ENCODE measurements at places on chromosomes 3 and 15. TPM values are rescaled to one million over a fixed set of nuclear protein-coding genes. Genes with fewer than 3 reads are reported as not detected.
A peak's percentile ranks its signal among the peaks of the same experiment; 100 is the strongest.

DNA sequence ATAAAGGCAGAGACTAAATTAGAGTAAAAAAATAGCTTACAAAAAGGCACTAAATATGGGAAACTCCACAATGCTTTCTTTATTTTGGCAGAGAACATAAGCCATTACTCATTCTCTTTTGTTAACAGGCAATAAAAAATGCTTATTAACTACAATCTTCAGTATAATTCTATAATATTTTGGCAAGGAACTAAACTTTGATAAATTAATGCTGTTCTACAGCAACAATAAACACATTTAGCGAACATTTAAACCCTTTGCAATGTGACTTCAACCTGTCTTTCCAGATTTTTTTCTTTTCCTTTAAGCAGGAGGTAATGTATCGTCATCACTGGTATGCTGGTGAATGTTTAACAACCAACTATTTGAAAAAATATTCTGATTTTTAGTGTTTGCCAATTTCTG, 42.2 kb upstream of the POU1F1 start:
- DNase-seq: no peak
- no peak overlapping the region for H3K27ac ChIP-seq
- no peaks in the 10 kb centered on the region for H3K36me3 ChIP-seq
- no peaks in the 10 kb centered on the region for H3K4me1 ChIP-seq

DNA sequence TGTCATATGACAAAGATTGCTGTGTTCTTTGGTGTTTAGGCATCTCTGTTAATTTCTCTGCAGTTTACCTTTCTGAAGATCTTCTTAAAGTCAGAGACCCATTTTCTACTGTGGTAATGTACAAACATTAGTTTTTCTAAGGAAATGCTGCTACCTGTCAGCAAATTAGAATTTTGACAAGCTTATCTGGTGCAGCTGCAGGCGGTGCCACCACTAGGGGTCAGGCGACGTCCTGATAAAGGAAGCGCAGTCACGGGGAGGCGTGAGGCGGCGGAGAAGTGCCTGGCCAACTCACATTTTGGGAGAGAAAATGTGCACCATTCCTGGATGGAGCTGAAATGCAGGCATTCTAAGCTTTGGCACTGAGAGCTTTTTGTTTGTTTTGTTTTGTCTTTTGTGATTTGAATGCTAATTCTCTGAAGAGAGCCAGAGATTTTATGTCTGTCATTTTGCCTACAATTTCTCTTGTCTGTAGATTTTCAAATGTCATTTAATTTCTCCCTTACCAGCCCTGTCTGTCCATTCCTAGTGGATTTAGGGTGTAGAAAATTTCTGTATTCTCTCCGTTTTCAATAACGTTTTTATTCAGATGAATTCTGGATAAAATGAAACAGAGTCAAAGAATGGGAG, 24.9 kb upstream of the SIAH2 start:
- no peaks in the 10 kb centered on the region for H3K4me1 ChIP-seq
- H3K27me3 ChIP-seq: peaks cover 23% of the 10 kb centered on the region
- DNase-seq: peak; percentile 64
- H3K4me3 ChIP-seq: no peak overlapping the region
- H3K36me3 ChIP-seq: no peaks in the 10 kb centered on the region
- no peak overlapping the region for H3K27ac ChIP-seq

- H3K27me3 ChIP-seq: no peaks in the 10 kb centered on the region
- no peaks in the 10 kb centered on the region for H3K36me3 ChIP-seq
- peaks cover 9% of the 10 kb centered on the region for H3K4me1 ChIP-seq
- H3K4me3 ChIP-seq: no peak overlapping the region
These were observed 121.9 kb downstream of the TMEM266 start for GRCh38 chr15:76181705-76182107.

DNA sequence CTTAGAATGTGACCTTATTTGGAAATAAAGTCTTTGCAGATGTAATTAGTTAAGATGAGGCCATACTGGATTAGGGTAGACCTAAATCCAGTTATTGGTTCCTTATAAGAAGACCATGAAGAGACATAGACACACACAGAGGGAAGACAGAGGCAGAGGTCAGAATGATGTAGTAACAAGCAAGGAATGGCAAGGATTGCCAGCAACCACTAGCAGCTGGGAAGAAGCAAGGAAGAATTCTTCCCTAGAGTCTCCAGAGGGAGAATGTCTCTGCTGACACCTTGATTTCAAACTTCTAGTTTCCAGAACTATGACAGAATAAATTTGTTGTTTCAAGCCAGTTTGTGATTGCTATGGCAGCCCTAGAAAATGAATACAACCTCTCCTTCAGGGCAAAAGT, 116.7 kb downstream of the WDR76 start:
- no peaks in the 10 kb centered on the region for H3K27me3 ChIP-seq
- H3K4me1 ChIP-seq: peaks cover 2% of the 10 kb centered on the region
- H3K36me3 ChIP-seq: no peaks in the 10 kb centered on the region
- peak; percentile 77 for DNase-seq
- H3K4me3 ChIP-seq: no peak overlapping the region
- no peak overlapping the region for H3K27ac ChIP-seq

- peak overlapping the region; percentile 54 for H3K27ac ChIP-seq
- peaks cover 1% of the 10 kb centered on the region for H3K4me1 ChIP-seq
- no peak for DNase-seq
- H3K4me3 ChIP-seq: no peak overlapping the region
These were observed 64.8 kb downstream of the SPSB4 start for GRCh38 chr3:141115789-141116541.

- no peaks in the 10 kb centered on the region for H3K27me3 ChIP-seq
- H3K4me3 ChIP-seq: peak overlapping the region; percentile 63
- H3K36me3 ChIP-seq: no peaks in the 10 kb centered on the region
- H3K27ac ChIP-seq: peak overlapping the region; percentile 95
- peak; percentile 72 for DNase-seq
- H3K4me1 ChIP-seq: peaks cover 37% of the 10 kb centered on the region
These were observed 78.4 kb downstream of the IQSEC1 start for GRCh38 chr3:12994607-12995388.

DNA sequence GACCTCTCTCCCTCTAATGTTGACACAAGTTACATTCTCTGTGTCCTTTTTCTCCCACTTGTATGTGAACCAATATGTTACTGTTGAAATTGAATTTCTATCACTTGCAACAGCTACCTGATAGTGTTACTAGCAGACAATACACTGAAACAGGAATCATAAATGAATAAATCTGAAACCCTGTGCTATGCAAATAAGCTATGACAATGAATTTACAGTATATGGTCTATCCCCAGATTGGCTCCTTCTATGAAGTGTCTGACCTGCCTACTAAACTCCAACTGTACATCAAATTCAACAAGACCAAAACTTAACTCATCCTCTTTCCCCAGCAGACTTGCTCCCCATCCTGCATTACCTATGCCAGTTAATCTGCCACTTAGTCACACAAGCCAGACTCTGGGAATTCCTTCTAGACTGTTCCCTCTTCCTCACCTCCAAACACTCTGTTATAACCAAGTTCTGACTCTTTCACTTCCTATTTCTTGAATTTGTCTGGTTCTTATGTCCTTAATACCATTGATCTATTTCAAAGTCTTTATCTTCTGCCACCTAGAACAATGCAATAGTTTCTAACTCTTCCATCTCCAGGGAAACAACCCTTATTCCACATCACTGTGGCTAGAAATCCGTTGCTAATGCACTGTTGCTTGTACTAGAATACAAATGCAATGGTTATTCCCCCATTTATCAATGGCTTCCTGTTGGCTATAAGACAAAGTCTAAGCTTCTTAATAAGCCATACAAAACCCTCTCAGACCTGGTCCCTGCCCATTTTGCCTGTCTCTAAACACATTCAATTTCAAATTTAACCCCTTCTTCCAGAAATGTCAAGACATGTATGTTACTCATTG, 13.4 kb upstream of the ZNF639 start:
- no peaks in the 10 kb centered on the region for H3K36me3 ChIP-seq
- H3K4me3 ChIP-seq: no peak overlapping the region
- no peaks in the 10 kb centered on the region for H3K27me3 ChIP-seq
- no peak overlapping the region for H3K27ac ChIP-seq

DNA sequence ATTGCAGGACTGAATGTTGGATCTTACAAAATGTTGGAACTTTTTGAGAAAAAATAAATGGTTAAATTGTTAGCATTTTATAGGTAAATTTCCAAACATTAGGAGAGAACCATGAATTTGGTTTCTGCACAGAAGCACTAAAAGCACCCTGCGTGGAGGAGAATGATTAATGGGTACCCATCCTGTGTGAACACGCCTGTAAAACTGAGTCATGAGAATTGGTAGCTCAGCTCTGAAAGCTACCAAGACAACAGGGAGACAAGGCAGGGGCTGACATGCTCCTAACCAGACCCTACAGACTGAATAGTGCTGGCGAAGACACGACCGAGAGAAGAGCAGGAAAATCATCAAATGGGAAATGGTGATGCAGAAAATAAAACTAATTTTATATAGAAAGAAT, 32.4 kb upstream of the MTMR10 start:
- peak; percentile 56 for DNase-seq
- H3K27ac ChIP-seq: peak overlapping the region; percentile 61
- no peaks in the 10 kb centered on the region for H3K27me3 ChIP-seq
- no peaks in the 10 kb centered on the region for H3K36me3 ChIP-seq

GRCh38 chr3:134809427-134810051, 14.5 kb downstream of the EPHB1 start:
- no peaks in the 10 kb centered on the region for H3K36me3 ChIP-seq
- peaks cover 1% of the 10 kb centered on the region for H3K27me3 ChIP-seq
- H3K4me1 ChIP-seq: no peaks in the 10 kb centered on the region
- H3K4me3 ChIP-seq: no peak overlapping the region
- H3K27ac ChIP-seq: no peak overlapping the region

GRCh38 chr3:31235062-31235700, 297.5 kb upstream of the STT3B start:
- no peak for DNase-seq
- no peaks in the 10 kb centered on the region for H3K36me3 ChIP-seq
- H3K27me3 ChIP-seq: peaks cover 16% of the 10 kb centered on the region
- no peaks in the 10 kb centered on the region for H3K4me1 ChIP-seq

- H3K4me1 ChIP-seq: no peaks in the 10 kb centered on the region
- DNase-seq: peak; percentile 14
- H3K27me3 ChIP-seq: no peaks in the 10 kb centered on the region
- H3K27ac ChIP-seq: no peak overlapping the region
- peaks cover 14% of the 10 kb centered on the region for H3K36me3 ChIP-seq
- no peak overlapping the region for H3K4me3 ChIP-seq
These were observed 8.9 kb downstream of the ICE2 start for GRCh38 chr15:60469893-60470641.

- peak within 1 kb of the TSS; percentile 65 for H3K4me3 ChIP-seq
- H3K4me1 ChIP-seq: 0 out of 2 replicates have a peak, but pooled peaks cover 2% of the 10 kb centered on the region
- peaks cover 5% of the 10 kb centered on the region for H3K27me3 ChIP-seq
- DNase-seq: peak; percentile 73
- peak within 1 kb of the TSS; percentile 30 for H3K27ac ChIP-seq
- no peaks in the 10 kb centered on the region for H3K36me3 ChIP-seq
These were observed at the start of gene MME for GRCh38 chr3:155079746-155080487. Gene MME, plus strand, starts transcription at chr3:155080319. Its CDS starts 3,849 bp downstream, at chr3:155084168.

- peaks cover 30% of the 10 kb centered on the region for H3K36me3 ChIP-seq
- DNase-seq: peak; percentile 91
These were observed 27.9 kb downstream of the TP53BP1 start for GRCh38 chr15:43465100-43465499.

GRCh38 chr15:101004500-101004899, 85.3 kb downstream of the LRRK1 start:
- H3K4me1 ChIP-seq: peaks cover 2% of the 10 kb centered on the region
- H3K36me3 ChIP-seq: 0 out of 2 replicates have a peak, but pooled peaks cover 2% of the 10 kb centered on the region
- no peak overlapping the region for H3K4me3 ChIP-seq
- H3K27me3 ChIP-seq: no peaks in the 10 kb centered on the region
- DNase-seq: no peak

- H3K4me1 ChIP-seq: peaks cover 6% of the 10 kb centered on the region
- no peaks in the 10 kb centered on the region for H3K27me3 ChIP-seq
- H3K4me3 ChIP-seq: no peak overlapping the region
- peak; percentile 74 for DNase-seq
- H3K36me3 ChIP-seq: no peaks in the 10 kb centered on the region
- H3K27ac ChIP-seq: peak overlapping the region; percentile 81
These were observed 1.6 kb upstream of the PLD1 start for GRCh38 chr3:171811913-171812335.

- no peaks in the 10 kb centered on the region for H3K27me3 ChIP-seq
- peak; percentile 87 for DNase-seq
- H3K36me3 ChIP-seq: no peaks in the 10 kb centered on the region
- no peak overlapping the region for H3K4me3 ChIP-seq
- H3K27ac ChIP-seq: no peak overlapping the region
These were observed 10.6 kb downstream of the LRIG1 start for GRCh38 chr3:66490214-66490613.

- H3K27ac ChIP-seq: peak overlapping the region; percentile 38
- H3K36me3 ChIP-seq: peaks cover 26% of the 10 kb centered on the region
- H3K27me3 ChIP-seq: no peaks in the 10 kb centered on the region
- H3K4me1 ChIP-seq: peaks cover 16% of the 10 kb centered on the region
- DNase-seq: peak; percentile 90
- no peak overlapping the region for H3K4me3 ChIP-seq
These were observed 37.5 kb downstream of the NBEAL2 start for GRCh38 chr3:47016934-47017435.

DNA sequence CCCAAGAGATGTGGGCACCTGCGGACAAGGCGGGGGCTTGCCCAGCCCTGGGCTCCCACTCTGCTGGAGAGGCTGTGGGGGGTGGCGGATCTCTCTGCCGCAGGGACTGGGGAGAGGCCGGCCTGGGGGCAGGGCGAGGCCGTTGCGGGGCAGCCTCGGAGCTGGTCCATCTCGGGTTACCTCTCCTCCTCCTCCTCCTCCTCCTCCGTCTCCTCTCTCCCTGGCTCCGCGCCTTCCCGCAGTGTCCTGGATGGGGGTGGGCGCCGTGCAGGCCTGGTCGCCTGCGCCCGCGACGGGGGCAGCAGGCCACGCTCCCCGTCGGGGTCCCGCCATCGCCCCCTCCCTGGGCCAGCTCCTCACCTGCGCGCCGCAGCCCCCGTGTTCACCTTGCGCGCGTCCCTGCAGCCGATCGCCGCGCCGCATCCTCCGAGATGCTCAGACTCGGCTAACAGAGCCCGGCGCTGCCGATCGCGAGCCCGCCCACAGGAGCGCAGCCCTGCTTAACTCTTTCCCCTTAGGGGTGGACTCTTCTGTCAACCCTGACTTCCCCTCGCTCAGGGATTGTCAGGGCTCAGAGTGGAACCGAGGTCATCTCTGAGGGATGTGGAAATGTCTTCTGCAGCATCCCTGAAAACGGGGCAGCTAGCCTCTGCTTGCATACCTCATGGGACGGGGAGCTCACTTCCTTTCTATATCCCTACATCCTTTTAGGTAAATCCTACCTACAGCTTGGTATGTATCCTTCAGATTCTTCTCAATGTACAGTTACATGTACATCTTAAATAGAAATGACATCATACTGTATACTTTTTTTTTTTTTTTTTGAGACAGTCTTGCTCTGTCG, at the start of gene PRRT3:
Gene PRRT3, minus strand, starts transcription at position 447 of the 844 bp plus-strand sequence. CDS start 2,293 bp downstream, outside the sequence.
- H3K27me3 ChIP-seq: no peaks in the 10 kb centered on the region
- no peaks in the 10 kb centered on the region for H3K36me3 ChIP-seq
- H3K27ac ChIP-seq: no peak within 1 kb of the TSS

The CP gene
- 0.28 TPM for total RNA-seq

The DNAJB8 gene
- total RNA-seq: not detected

The CLDN1 gene
- total RNA-seq: 4.7 TPM

The C3orf49 gene
- total RNA-seq: not detected

The TRPM1 gene
- total RNA-seq: 0.28 TPM

The GATM gene
- 0.28 TPM for total RNA-seq

The CACNA2D2 gene
- total RNA-seq: not detected

The PLCH1 gene
- not detected for total RNA-seq
